Activated CD8-positive, alpha-beta memory T cell treated with anti-CD3 and anti-CD28 coated beads, Interleukin-2, amount 50 U/mL, for 4 hours (primary cell): ENCODE measurements at places on chromosomes 12 and 14.

- DNase-seq: no peak
These were observed 1.3 kb upstream of the NGB start for GRCh38 chr14:77272261-77272660.

- no peak for DNase-seq
These were observed 193.8 kb upstream of the NPAS3 start for GRCh38 chr14:32744811-32745445.

DNA sequence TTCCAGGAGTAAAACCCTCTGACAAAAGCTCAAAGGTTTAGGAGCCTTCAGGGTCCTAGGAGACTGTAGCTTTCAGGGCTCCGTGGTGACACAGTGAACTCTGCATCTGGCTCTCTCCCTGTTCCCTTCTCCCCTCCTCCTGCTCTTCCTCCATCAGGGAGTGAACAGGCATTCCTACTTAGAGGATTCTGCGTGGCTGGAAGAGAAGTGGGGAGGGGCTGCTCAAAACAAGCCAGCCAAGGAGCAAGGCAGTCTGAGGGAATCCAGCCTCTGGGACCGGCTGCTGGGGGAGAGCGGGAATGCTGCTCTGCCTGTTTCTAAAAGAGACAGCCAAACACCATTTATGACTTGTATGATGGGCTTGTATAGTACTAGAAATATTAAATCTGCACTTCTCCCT, 49.5 kb downstream of the RBMS2 start:
- DNase-seq: no peak

DNA sequence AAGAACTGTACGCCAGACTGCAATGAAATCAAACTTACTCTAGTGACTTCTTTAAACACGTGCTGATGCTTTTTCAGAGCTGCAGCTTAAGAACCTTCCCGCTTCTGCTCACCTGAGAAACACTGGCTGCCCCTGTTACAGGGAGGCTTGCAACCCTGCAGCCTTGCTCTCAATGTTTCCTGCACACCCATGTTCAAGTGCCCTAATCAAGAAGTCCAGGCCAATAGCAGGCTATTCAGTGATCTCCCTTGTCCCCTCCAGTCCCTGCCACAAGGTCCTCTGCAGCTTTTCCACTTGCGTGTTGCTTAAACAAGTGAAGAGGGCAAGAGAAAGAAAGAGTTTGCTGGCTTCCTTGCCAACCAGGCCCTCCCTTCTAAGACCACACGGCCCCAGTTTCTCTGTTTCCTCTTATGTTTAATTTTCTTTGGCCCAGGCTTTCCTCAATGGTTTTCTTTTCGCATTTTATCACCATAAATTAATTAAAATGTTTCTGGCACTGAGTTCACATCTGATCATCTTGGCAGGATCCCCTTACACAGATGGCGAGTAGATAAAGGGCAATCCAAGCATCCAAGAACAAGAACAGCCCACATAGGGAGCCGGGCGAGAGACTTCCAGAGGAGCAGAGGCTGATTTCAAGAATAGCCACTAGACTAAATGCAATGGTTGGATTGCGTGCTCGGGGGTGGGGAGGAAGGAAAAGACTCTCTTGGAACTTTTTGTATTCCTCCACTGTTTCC, 82.3 kb upstream of the CDKN3 start:
- no peak for DNase-seq

GRCh38 chr12:18521461-18521860, 216.4 kb downstream of the PLCZ1 start:
- DNase-seq: no peak

DNA sequence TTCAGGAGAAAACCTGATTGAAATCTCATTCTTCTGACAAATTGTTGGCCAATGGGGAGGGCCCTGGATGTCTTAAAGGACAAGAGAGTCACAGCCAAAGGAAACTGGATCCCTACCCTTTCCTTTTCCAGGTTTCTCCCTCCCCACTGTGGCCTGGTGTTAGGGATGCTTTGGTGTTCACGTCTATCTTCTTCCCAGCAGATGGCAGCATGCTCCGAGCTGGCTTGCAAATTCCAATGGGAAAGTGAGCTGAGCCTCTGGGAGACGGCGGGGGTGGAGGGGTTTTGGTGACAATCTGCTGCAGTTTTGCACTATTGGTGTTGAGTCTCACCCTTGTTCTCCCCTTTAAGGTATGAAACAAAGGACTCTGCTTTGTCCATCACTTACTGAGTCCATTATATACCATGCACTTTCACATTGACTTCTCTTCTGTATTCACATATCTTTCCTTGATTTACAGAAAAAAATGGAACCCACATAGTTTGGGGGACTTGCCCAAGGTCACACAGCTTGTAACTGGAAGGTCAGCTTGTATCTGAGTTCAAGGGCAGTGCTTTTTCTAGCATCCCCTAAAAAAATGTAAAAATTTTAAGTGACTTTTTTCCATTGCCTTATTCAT, 39.3 kb downstream of the CCDC177 start:
- DNase-seq: no peak

- DNase-seq: no peak
These were observed 29.8 kb downstream of the ERG28 start for GRCh38 chr14:75630695-75631452.

DNA sequence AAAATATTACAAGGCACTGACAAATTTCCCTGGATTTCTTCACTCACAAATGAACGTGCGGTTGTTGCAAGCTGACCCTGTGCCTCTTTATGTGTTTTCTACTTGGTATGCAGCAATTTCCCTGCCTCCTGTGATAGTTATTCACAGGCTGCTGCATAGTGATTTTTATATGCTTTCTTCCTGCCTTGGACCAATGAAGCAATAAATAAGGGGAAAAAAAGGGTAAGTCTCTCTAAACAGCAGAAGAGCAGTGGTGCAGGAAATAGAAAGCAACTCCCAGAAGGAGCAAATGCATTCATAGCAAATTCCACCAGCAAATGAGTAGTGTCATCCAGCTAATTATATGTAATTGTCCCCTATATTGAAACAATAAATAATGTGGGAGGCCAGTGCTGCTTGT, 737.9 kb downstream of the GALC start:
- no peak for DNase-seq

DNA sequence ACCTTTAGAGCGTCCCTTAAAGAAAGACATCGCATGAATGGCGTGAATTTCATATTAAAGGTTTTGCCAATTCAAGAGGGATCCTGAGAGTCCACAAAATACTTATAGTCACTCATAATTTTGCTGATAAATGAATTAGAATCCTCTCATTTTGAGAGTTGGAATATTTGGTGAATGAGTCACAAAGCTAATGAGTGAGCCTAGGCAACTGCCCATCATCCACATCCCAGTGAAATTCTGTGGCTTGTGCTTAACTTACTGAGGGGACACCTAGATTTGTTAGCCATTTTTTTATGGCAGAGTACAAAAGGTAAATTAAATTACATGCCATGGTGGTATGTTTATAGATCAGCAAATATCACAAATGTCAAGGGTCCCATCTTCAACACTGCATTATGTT, 12.7 kb upstream of the NOXRED1 start:
- no peak for DNase-seq

- DNase-seq: no peak
These were observed 327.8 kb downstream of the MED13L start for GRCh38 chr12:115949675-115950074.
